B cell (primary cell): ENCODE measurements at places on chromosomes 5 and 9.

GRCh38 chr5:73125289-73125688 is 4.9 kb downstream of the TMEM171 start:
- no peak for DNase-seq

DNA sequence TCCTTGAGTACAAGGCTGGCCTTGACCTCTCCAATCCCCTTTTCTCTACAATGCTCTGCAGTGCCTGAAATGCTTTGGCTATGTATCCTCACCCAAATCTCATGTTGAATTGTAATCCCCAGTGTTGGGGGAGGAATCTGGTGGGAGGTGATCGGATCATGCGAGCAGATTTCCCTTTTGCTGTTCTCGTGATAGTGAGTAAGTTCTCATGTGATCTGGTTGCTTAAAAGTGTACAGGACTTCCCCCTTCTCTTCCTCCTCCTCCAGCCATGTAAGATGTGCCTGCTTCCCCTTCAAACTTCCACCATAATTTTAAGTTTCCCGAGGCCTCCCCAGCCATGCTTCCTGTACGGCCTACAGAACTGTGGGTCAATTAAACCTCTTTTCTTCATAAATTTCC is 28.5 kb upstream of the AKNA start:
- DNase-seq = no peak

DNA sequence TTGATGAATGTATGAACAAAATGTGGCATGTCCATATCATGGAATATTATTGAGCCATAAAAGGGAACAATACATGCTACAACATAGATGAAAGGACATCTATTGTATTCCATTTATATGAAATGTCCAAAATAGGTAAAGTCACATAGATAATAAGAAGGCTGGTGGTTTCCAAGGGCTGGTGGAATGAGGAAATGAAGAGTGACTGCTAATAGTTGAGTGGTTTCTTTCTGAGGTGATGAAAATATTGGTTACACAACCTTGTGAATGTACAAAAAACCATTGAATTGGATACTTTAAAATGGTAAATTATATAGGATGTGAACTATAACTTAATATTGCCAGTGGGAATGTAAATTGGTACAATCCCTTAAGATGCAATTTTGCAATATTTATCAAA is 5.2 kb downstream of the ARSB start:
- no peak for DNase-seq

DNA sequence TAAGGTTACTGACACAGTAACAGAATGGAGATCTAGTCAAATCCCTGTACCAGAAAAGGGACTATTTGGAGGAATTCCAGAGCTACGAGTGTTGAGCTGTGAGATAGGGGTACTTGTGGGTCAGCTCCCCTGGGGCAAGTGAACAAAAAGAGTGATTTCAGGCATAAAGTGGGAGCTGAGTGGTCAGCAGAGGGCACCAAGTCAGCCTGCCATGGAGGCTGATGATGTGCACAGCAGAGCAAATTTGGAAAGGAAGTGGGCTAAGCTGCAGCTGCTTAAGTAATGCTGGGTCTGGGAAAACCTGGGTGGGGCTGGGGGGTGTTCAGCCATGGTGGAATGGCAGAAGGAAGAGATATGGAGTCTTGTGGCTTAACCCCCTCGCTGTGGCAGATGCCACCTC is 327.9 kb downstream of the NTRK2 start:
- no peak for DNase-seq

DNA sequence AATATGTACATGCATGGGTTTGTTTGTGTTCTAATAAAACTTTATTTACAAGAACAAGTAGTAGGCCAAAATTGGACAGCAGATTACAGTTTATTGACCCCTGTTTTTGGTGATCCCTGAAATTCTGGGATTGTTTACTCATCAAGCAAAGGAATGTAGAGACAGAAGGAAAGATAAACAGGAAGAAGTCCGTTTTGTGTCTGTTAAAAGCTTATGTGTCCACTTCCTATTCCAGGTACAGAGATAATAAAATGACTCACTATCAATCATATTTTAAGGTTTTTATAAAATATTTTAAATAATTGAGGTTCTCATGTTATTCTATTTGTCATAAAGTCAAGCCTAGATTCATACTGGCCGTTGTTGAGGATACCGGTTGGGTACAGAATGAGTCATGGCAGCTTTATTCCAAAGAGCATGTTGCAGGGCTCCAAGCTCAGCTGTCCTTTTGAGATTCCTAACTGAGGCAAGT is 214.9 kb upstream of the DAB2 start:
- DNase-seq = no peak
